Upper lobe of right lung (tissue), 1 donor: ENCODE measurements at places on chromosomes 2 and 18.
A peak's percentile ranks its signal among the peaks of the same experiment; 100 is the strongest.

DNA sequence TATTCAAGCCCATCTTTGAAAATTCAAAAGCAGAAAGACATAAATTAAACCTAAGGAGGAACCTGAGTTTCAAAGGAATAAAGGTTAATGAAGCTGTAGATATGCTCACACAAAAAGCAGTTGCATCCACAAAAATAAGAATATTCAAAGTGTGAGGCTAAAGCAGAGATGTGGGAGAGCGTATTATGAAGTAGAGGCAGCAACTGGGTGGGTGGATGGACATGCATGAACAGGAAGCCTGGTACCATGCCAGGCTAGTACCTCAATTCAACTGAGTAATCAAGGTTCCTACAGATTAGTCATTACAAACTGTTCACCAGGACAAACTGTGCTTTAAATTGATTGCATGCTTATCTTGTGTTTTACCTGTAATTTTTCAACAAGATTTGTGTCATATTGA lies 330.0 kb upstream of the PKDCC start:
- no peak overlapping the region for H3K4me3 ChIP-seq
- no peaks in the 10 kb centered on the region for H3K36me3 ChIP-seq
- no peak overlapping the region for H3K27ac ChIP-seq
- H3K27me3 ChIP-seq: no peaks in the 10 kb centered on the region
- DNase-seq: no peak
- peaks cover 2% of the 10 kb centered on the region for H3K4me1 ChIP-seq

DNA sequence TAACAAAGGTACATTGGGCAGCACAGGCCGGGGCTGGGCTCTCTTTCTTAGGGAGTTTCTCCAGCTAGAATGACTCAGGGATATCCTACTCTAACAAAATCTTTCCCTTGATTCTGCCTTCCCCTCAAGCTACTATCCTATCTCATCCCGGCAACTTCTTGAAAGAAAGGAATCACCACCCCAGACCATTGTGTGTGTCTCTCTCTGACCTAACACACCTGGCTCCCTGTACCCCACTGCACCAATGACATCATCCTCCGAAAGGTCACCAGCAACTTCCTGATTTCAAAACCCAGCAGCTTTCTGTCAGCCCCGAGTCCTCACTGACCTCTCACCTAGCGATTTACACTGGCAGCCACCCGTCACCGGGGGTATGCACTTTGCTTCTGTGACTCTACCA lies 72.1 kb upstream of the MAP4K4 start:
- no peak overlapping the region for H3K27ac ChIP-seq
- no peak for DNase-seq
- H3K36me3 ChIP-seq: no peaks in the 10 kb centered on the region

GRCh38 chr2:64262816-64263215 lies 118.6 kb upstream of the PELI1 start:
- H3K36me3 ChIP-seq: no peaks in the 10 kb centered on the region
- no peak for DNase-seq
- H3K4me1 ChIP-seq: peaks cover 13% of the 10 kb centered on the region
- H3K4me3 ChIP-seq: no peak overlapping the region

GRCh38 chr2:235506997-235507615 lies 13.3 kb downstream of the AGAP1 start:
- H3K36me3 ChIP-seq: no peaks in the 10 kb centered on the region
- no peak for DNase-seq
- H3K27ac ChIP-seq: no peak overlapping the region

- no peak for DNase-seq
- H3K27ac ChIP-seq: no peak overlapping the region
- H3K4me1 ChIP-seq: no peaks in the 10 kb centered on the region
- H3K27me3 ChIP-seq: no peaks in the 10 kb centered on the region
- no peaks in the 10 kb centered on the region for H3K36me3 ChIP-seq
- H3K4me3 ChIP-seq: no peak overlapping the region
Observed at GRCh38 chr2:225076125-225076524, 33.9 kb upstream of the DOCK10 start.

DNA sequence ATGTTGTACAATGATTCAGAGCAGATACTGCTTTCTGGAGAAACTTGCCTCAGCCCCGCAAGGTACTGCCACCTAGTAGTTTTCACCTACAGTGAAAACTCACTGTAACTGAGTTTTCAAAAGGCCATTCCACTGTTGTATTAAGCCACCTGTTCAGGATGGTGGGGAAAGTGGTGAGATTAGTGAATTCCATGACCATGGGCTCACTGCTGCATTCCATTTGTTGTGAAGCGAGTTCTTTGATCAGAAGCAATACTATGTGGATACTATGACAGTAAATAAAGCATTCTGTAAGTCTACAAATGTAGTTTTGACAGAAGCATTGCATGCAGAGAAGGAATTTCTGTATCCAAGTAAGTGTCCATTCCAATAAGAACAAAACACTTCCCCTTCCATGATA lies 113.6 kb downstream of the LAMA3 start:
- H3K27ac ChIP-seq: no peak overlapping the region
- H3K36me3 ChIP-seq: no peaks in the 10 kb centered on the region
- DNase-seq: no peak
- H3K27me3 ChIP-seq: no peaks in the 10 kb centered on the region

DNA sequence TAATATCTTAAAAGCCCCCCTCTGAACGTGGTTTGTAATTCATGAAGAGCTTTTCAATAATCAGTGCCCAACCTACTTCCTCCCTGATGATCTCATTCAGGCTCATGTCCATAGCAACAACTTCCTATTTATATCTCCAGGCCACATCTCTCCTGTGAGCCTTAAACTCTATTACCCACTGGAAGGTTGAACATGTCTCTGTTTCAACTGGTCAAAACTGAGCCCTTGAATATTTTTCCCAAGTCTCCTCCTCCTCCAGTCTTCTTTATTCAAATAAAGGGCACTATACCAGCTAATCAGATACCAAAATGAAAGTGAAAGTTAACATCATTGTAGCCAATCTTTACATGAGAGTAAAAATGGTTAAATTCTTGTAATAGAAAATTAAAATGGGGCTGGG lies 63.7 kb upstream of the ITGA4 start:
- H3K4me1 ChIP-seq: no peaks in the 10 kb centered on the region
- no peaks in the 10 kb centered on the region for H3K27me3 ChIP-seq
- H3K36me3 ChIP-seq: no peaks in the 10 kb centered on the region
- H3K27ac ChIP-seq: peak overlapping the region; percentile 44
- peak overlapping the region; percentile 6 for H3K4me3 ChIP-seq
- DNase-seq: no peak

DNA sequence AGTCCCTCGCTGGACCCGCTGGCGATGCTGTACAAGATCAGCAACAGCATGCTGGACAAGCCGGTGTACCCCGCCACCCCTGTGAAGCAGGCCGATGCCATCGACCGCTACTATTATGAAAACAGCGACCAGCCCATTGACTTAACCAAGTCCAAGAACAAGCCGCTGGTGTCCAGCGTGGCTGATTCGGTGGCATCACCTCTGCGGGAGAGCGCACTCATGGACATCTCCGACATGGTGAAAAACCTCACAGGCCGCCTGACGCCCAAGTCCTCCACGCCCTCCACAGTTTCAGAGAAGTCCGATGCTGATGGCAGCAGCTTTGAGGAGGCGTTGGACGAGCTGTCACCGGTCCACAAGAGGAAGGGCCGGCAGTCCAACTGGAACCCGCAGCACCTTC lies 77.1 kb downstream of the TSHZ1 start:
- no peaks in the 10 kb centered on the region for H3K27me3 ChIP-seq
- no peaks in the 10 kb centered on the region for H3K4me1 ChIP-seq
- no peak overlapping the region for H3K27ac ChIP-seq
- peaks cover 25% of the 10 kb centered on the region for H3K36me3 ChIP-seq

DNA sequence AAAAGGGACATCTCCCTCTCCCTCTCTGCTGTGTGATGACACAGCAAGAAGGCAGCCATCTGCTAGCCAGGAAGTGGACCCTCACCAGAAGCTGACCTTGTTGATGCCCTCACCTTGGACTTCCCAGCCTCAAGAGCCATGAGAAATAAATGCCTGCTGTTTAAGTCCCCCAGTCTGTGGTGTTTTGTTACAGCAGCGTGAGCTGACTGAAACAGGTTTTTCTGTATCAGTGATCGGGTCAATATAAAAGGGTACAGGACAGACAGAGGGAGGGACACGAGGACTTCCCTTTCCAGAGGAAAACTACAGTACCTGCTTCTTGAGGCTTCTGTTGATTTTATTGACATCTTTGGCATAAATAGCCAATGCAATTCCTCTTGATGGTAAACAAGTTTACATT lies 510.3 kb upstream of the CHAC2 start:
- H3K4me3 ChIP-seq: no peak overlapping the region
- no peaks in the 10 kb centered on the region for H3K36me3 ChIP-seq
- no peak for DNase-seq
- no peaks in the 10 kb centered on the region for H3K4me1 ChIP-seq

DNA sequence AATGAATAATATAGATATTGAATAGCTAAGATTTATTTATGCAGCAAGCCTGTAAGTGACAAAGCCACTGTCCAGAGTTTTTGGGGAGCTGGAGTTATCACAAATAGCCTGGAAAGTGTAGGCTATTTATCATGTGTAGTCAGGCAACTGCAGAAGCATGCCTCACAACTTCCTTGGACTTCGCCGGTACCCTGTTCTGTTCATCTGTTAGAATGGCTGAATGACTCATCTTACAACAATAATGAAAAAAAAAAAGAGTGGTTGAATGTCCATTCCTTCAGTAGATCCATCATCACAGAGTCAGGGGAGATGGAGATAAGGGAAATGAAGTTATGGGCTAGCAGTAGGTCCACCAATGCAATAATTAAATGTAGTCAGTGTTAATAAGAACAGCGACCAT lies 24.0 kb upstream of the ATP5MC3 start:
- no peak overlapping the region for H3K27ac ChIP-seq
- peaks cover 7% of the 10 kb centered on the region for H3K27me3 ChIP-seq
- no peak for DNase-seq
- H3K4me1 ChIP-seq: no peaks in the 10 kb centered on the region

- H3K27me3 ChIP-seq: no peaks in the 10 kb centered on the region
- H3K36me3 ChIP-seq: no peaks in the 10 kb centered on the region
- peaks cover 8% of the 10 kb centered on the region for H3K4me1 ChIP-seq
Observed at GRCh38 chr2:135948642-135949355, 36.6 kb downstream of the DARS1 start.

DNA sequence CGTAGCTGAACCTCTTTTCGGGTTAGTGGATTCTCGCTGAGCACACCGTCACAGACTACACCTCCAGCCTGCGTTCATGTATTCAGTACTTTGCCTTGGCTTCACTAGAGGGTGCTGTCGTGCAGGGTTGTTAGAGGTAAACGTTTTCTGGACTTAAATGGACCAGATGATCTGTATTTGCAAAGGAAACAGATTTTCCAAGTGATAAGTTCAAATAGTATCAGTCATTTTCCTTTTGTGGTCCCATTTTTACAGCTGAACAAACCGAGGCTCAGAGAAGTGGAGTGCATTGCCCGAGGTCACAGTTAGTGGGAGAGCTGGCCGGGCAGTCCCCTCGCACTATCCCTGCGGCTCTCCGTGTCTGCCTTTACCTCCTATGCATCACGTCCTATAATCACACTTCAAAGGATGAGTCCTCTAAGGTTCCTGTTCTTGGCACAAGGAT lies 125.9 kb downstream of the MAP4K4 start:
- no peak for DNase-seq
- H3K27ac ChIP-seq: no peak overlapping the region
- no peaks in the 10 kb centered on the region for H3K27me3 ChIP-seq
- peaks cover 37% of the 10 kb centered on the region for H3K4me1 ChIP-seq
- no peak overlapping the region for H3K4me3 ChIP-seq

DNA sequence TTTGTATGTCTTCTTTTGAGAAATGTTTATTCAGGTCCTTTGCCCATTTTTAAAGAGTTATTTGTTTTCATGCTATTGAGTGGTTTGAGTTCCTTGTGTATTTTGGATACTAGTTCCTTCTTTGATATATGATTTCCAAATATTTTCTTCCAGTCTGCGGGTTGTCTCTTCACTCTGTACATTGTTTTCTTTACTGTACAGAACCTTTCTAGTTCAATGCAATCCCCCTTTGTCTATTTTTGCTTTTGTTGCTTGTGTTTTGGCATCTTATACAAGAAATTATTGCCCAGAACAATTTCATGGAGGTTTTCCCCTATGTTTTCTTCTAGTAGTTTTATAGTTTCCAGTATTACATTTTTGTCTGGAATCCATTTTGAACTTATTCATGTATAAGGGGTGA lies 62.5 kb upstream of the ACVR1C start:
- no peak overlapping the region for H3K4me3 ChIP-seq
- no peaks in the 10 kb centered on the region for H3K27me3 ChIP-seq
- no peaks in the 10 kb centered on the region for H3K36me3 ChIP-seq

DNA sequence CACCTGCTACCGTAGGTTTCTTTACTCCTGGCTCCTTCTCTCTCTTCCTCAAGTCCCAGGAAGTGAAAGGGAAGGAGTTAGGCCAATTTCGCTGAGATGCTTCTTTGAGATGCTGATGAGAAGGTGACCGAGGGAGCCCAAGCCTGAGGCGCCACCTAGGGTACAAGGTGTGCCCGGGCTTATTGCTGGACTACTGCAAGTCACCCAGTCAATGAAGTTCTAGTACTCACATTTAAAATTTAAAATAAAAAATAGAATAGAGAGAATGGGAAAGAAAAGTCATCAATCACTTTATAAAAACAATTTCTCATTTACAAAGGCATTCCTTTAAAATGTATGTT lies 45.3 kb downstream of the ACAA2 start:
- H3K27ac ChIP-seq: no peak overlapping the region
- DNase-seq: peak; percentile 75
- H3K4me3 ChIP-seq: no peak overlapping the region
- H3K4me1 ChIP-seq: no peaks in the 10 kb centered on the region
- no peaks in the 10 kb centered on the region for H3K36me3 ChIP-seq

GRCh38 chr2:97983134-97983533 lies 12.6 kb downstream of the TMEM131 start:
- no peak for DNase-seq
- no peak overlapping the region for H3K4me3 ChIP-seq

- H3K27me3 ChIP-seq: no peaks in the 10 kb centered on the region
- no peaks in the 10 kb centered on the region for H3K4me1 ChIP-seq
- no peak overlapping the region for H3K4me3 ChIP-seq
- no peak for DNase-seq
- H3K27ac ChIP-seq: no peak overlapping the region
Observed at GRCh38 chr2:114011713-114012112, 121.8 kb downstream of the ACTR3 start.
